ENCODE measurements at places on chromosomes 3 and 15. TPM values are rescaled to one million over a fixed set of nuclear protein-coding genes. Genes with fewer than 3 reads are reported as not detected.

DNA sequence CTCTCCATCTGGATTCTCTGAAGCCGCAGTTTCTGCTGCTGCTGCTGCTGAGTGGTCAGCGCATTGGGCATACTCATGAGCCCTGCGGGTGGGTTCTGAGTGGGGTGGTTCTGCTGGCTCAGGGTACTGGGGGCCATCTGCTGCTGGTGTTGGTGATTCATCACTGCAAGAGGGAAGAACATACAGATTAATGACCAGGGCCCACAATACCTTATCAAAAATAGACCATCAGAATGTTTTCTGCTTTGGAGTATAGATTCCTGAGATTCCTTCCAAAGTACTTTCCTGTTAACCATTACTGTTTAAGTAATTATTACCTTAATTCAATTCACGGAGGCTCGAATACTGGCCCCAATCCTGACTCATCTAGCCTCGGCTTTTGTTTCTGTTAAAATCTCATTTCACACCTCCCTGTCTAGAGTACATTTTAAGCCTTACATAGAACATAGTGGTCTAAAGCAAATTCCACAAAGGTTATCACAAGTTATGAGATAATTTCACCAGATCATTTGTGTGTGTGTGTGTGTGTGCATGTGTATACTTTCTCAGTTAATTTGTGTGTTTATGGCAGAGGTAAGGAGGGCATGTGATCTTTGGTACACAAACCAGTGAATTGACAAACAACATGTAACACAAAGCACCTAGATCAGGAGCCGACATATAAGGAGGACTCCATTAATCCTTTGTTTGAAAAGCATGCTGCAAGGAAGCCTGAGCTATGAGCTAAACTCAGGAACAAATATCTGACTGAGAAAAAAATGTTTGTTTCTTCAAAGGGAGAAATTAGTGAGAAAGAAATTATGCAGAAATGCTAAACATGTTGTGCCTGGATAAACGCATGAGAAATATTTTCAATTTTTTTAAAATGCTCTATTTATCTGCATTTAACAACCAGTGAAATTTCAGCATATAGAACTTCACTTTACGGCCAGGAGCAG is 68.1 kb downstream of the TM4SF4 start:
- no peak for DNase-seq

DNA sequence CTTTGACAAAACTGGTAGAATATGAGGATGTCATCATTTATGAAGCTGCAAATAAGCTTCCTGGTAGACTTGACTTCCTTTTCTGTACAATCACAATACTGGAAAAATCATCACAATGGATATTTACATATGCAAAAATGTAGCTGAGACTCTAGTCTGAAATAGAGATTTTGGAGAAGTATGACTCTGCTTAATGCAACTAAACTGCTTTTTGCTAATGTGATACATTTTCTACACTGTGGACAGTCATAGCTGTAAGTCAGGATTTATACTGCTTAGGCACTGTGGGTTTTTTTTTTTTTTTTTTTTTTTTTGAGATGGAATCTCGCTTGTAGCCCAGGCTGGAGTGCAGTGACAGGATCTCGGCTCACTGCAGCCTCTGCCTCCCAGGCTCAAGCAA is 34.5 kb upstream of the ST3GAL6 start:
- no peak for DNase-seq

- DNase-seq = no peak
Observed at GRCh38 chr3:18250991-18251390, 174.1 kb downstream of the SATB1 start.

DNA sequence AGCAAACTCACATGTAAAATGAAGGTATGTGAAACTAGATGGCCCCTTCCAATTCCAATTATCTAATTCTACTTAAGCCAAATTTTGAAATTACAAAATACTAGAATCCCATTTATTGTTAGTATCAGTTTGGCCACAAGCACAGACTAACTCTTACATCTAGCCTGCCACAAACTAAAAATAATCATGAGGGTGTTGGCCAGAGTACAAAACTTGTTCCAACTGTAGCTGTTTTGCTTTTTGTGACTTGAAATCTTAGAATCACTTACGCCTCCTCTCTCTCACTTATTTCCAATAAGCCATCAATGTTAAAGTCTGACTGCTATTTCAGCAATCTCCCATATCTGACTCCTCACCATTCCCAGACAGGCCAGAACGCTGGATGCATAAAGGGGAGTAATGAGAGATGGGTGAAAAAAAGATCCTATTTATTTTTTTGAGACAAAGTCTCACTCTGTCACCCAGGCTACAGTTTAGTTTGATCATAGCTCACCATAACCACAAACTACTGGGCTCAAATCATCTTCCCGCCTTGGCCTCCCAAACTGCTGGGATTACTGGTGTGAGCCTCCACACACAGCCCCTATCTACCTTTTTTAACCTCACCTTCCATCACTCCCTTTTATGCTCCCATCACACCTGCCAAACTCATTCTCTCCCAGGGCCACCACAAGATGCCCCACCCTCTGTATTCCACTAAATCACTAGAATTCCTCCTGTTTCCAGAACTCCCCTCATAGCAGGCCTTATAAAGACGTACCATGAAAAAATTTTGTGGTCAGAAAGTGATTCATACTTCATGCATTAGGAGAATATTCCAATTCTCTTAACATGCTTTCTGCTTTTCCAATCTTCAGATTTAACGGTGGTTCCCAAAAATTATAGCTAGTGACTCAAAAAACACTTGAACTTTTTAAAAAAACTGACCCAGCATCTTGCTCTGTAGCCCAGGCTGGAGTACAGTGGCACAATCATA is 36.5 kb downstream of the ATOSA start:
- peak; percentile 43 for DNase-seq

DNA sequence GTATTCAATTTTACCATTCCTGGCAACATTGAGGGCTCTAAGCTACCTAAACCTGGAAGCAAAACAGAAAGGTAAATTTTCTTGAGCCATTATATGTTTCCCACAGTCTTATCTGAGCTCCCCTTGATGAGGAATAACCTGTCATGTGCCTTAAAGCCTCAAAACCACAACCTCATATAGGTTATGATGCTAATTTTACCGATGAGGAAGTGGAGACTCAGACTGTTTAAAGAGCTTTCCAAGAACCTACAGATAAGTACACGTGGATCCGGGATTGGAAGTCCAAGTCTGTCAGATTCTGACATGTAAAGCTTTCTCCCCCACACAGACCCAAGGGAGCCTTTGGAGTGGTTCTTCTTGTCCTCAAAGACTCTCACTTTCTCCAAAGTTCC is 140.5 kb downstream of the SEMA6D start:
- DNase-seq = no peak

- peak; percentile 71 for DNase-seq
Observed at GRCh38 chr15:42150219-42150970, 6.0 kb downstream of the PLA2G4F start.

GRCh38 chr3:196985298-196985697 is 16.7 kb upstream of the PIGZ start:
- no peak for DNase-seq

DNA sequence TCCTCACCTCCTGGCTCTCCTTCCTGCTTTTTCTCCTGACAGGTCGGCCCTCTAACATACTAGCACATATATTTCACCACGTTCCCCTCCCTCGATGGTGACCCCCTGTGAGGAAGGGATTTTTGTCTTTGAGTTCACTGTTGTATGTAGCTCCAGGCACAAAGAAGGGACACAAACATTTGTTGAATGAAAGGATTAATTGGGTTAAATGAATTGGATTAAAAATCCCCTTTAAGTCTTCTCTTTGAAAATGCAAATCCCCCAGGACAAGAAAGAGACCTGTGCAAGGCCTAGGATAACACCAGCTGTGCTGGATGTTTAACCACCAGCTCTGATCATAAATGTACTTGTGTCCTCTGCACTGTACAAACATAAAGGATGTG is 3.3 kb downstream of the CALML4 start:
- no peak for DNase-seq

DNA sequence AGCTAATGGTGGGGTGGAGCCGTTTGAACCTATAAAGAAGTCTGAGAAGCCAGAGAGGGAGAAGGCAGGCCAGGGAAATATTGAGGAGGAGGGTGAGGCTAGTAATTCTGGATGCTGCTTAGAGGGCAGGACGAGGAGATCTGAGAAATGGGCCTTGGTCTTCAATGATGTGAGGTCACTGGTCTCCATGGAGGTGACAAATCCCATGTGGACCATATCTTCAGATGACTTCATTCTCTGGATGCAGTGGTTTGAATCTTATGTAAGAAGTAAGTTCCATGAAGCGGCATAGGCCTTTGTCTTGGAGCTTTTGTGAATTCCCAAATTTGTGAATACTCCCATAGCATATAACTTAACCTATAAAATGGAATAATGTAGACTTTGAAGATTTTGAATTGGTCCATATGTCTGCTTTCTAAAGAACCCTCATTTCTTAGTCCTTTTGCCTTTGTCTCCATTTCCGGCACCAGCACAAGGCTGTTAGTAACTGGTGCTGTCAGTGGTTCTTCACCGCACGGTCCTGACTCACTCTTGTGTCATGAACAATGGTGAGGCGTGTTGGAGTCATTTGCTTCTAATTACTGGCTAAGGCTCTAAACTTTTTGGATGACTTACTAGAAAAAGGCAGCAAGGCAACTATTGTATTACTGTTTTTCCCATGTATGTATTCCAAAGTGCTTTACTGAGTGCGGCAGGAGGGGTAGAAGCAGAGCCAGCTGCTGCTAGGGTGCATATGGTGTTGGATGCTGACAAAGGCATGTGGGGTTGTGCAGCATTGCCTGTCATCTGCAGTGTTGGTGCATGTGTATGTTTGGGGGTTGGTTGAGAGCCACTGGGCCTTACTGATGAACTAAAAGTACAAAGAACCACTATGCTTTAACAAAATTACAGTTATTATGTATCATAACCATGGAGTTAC is 279.3 kb upstream of the C2CD4B start:
- DNase-seq = peak; percentile 94

DNA sequence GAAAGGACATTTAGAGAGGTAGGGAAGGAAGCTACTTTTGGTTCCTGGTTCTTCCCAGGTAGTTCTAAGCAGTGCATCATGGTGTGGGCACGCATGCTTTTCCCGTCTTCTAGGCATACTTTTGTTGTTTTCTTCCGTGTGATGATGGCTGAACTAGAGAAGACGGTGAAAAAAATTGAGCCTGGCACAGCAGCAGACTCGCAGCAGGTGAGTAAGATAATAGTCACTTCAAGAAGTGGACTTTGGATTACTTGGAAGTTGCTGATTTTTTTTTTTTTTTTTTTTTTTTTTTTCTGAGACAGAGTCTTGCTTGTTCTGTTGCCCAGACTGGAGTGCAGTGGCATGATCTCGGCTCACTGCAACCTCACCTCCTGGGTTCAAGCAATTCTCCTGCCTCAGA is 17.9 kb downstream of the FANCD2OS start:
- no peak for DNase-seq

DNA sequence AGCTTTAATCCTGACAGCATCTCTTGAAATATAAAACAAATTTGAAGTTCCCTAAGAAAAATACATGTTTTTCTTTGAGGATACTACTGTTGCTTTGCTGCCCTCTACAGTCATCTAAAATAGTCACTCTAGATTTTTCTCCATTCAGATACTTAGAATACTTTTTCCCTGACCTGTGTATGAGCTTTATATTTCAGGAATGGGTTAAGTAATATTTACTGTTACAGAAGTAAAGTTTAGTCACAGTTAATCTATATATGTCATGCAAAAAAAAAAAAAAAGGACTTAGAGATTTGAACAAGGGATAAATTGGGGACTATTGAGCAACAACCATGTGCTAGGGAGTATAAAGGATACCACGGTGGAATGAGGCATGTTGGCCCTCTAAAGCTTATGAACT is 8.8 kb downstream of the NECTIN3 start:
- DNase-seq = no peak

- DNase-seq = peak; percentile 68
Observed at GRCh38 chr3:173411375-173411973, 13.9 kb downstream of the NLGN1 start.

GRCh38 chr3:87468938-87469337 is 192.6 kb upstream of the POU1F1 start:
- DNase-seq = peak; percentile 29

GRCh38 chr3:153429821-153430220 is 267.8 kb downstream of the RAP2B start:
- DNase-seq = peak; percentile 35

GRCh38 chr15:75153087-75153486 is 48.6 kb upstream of the C15orf39 start:
- DNase-seq = no peak

DNA sequence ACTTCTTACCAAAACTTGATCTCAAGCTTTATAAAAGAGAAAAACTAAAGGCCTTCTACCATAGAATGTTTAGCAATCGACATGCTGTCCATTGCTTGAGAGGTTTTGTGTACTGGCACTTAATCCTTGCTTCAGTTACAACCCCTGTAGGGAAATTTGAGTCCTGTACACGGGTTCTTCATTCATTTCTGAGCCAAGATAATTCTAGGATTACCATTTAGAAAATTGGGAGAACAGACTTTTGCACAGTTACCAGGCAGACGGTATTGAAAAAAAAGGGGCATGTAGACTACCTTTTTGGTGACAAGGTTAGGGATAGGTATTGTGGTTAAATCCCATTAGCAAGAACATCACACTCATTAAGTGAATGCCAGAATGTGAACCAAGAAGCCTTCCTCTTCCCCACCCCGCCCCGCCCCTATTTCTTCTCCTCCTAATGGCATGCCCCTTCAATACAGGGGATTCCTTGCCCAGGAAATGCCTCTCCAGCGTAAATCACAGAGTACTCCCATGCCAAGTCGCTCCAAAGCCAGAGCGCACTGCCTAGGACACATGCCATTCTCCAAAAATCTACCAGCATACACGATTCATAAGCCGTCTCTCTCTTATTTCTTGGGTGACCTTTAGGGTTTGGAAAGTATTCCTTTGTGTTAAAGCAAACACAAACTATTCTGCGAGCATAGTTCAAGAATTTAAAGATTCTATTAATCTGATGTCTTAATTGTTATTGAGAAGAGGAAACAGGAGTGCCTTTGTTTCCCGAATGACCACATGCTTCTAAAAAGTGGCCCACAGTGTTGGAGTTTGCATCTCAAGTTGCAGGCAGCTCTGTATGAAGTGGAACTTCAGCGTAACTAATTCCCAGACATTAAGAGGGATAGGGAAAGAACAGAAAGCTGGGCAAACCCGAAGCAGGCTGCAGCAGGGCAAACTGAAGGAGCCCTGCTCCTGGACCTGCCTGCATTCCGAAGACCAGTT is 164.0 kb upstream of the NR2F2 start:
- DNase-seq = no peak

- no peak for DNase-seq
Observed at GRCh38 chr3:18892756-18893155, 255.6 kb upstream of the KCNH8 start.

DNA sequence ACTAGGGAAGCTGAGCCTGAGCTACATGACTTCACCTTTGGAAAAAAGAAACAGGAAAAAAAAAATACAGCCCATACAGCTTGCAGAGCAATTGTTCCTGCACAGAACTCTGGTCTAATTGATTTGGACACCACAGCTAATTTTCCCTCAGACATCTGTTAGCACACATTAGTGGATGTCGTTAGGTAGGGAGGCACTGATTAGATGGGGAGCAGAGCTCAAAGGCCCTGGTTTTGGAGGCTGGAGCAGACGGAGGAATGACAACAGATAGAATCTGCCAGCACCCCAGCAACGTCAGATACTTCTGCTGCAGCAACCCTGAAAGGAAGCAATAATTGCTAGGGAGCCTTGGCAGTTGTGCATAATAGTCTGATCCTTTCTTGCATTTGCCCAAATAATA is 398.9 kb downstream of the LSAMP start:
- DNase-seq = no peak

SKOR1 gene
- total RNA-seq = 0.36 TPM

MRAS gene
- 80.7 TPM for total RNA-seq

TMEM158 gene
- total RNA-seq = 4.7 TPM
